ENCODE measurements at places on chromosomes 4 and X.

DNA sequence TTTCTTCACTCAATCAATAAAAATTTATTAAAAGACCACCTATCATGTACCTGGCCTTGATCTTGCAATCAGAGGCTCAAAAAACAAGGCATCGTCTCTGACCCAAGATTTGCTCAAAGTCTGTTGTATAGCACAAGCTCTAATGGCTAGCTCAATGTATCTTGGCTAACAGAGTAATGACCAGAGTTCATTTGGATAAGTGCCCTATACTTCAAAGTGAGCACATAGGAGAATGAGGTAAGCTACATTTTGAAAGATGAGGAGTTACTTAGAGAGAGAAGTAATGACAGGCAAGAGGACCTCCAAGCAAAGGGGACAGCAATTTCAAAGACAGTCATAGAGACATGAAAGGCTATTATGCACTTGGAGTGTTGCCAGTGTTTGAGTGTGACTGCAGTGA, 22.9 kb upstream of the GABRQ start:
- DNase-seq: no peak

DNA sequence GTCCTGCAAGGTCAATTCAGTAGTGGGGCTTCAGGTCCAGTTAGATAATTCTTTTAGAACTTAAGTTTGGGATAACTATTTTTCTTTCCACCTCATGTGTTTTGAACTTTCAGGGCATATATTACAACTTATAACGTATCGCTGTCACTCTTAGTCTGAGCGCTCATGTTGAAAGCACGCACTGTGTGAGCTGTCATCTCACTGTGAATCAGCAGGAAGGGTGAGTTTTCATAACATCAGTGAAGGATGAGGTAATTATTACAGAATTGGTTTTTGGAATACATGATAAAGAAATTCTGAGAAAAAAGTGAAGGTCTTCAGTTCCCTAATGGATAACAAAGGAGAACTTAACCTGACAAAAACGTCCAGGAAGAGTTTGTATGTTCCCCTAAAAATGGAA, 45.1 kb upstream of the SLC4A4 start:
- no peak for DNase-seq

GRCh38 chr4:99215521-99215920, 3.5 kb downstream of the ADH6 start:
- no peak for DNase-seq

GRCh38 chr4:47704693-47705325, 133.1 kb downstream of the CORIN start:
- no peak for DNase-seq
